Lung microvascular endothelial cell (primary cell): ENCODE measurements at places on chromosomes 12 and 14. TPM values are rescaled to one million over a fixed set of nuclear protein-coding genes. Genes with fewer than 3 reads are reported as not detected.

DNA sequence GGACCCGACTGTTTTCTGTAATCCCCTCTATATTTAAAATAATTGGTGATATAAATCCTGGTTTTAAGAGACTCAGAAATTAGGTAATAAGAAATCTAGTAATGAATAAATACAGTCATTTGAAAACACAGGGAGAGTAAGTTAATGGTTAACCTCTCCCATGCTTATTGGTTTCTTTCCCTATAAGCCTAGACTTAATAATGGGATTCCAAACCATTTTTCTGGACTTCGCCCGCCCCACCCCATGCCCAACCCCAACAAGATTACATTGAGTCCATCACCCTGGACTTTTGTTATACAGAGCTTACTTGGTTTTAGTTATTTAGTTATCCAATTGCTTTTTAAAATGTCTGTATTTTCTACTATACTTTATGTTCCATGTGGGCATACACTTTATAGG, 98.7 kb downstream of the WIF1 start:
- no peak for DNase-seq

DNA sequence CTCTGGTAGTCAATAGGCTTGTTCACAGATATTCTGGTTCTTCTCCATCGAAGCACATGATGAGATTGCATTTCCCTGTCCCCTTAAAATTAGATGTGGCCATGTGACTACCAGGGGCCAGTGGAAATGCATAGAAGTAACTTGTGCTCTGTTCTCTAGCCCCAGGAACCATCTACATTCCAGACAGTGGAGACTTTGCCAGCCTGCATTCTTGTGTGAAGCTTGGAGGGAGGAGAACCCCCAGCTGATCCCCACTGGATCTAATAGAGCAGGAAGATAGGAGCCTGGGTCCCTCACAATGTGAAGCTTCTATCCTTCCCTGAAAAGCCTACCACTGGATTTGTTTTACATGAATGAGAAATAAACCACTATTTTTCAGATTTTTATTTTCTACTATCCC, 130.1 kb downstream of the KITLG start:
- DNase-seq, result no peak

The CDCA3 gene
- total RNA-seq, result 3.4 and 8.9 TPM in 2 replicates

DNA sequence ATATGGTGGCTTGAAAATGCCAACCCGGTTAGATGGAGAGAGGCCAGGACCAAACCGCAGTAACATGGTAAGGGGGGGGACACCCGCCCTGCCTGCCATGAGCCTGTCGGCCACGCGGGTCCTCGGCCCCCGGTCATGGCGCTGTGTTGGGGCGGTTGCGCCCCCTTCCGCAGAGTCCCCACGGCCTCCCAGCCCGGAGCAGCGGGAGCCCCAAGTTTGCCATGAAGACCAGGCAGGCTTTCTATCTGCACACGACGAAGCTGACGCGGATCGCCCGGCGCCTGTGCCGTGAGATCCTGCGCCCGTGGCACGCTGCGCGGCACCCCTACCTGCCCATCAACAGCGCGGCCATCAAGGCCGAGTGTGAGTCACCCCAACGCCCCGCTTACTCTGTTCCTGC, 10.1 kb upstream of the CRIP2 start:
- no peak for DNase-seq

- DNase-seq, result peak; percentile 52
Observed at GRCh38 chr12:98403936-98404335, 111.5 kb upstream of the TMPO start.

DNA sequence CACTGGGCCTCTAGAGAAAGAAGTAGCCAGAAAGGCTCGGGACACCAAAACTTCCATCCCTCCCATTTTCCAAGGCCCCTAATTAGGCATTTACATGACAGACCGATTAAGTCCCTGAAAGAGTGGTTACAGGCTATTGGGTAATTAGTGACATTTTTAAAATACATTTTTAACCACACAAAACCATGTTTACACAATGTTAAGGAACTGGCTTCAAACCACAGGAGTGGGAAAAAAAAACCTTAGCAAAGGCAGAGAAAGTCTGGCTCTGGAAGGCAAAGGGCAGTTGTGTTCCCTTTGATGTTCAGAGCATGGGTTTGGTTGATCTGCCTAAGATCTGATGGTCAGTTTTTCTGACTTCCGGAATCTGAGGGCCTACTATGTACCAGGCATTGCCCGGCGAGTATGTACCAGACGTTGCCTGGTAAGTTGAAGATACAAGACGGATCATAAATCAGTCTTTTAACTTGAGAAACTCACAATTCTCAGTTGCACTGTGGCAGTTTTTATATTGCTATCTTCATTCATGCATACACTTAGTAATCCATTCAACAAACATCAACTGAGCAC, 576.5 kb downstream of the MED13L start:
- DNase-seq, result no peak

DNA sequence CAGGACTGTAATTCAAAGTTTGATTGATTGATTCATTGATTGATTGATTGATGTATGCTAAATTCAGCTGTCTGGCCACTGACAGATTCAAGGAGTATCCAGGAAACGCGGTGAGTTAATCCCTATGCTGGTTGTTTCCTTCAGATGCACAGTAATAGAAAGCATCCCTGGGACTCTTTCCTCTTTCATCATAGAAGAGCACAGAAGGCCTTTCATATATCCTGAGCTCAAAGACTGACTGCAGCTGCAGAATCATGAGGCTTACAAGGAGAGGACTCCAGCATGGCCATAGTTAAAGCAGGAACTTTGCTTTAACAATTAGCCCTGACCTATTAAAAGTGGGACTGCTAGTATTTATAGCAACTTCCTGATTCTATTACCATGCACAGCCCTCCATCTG, 187.7 kb upstream of the TMTC1 start:
- DNase-seq, result no peak

GRCh38 chr12:65798918-65799317, 25.4 kb upstream of the HMGA2 start:
- DNase-seq, result no peak

The MEG3 gene
- total RNA-seq, result 0.99 and 4.8 TPM in 2 replicates

DNA sequence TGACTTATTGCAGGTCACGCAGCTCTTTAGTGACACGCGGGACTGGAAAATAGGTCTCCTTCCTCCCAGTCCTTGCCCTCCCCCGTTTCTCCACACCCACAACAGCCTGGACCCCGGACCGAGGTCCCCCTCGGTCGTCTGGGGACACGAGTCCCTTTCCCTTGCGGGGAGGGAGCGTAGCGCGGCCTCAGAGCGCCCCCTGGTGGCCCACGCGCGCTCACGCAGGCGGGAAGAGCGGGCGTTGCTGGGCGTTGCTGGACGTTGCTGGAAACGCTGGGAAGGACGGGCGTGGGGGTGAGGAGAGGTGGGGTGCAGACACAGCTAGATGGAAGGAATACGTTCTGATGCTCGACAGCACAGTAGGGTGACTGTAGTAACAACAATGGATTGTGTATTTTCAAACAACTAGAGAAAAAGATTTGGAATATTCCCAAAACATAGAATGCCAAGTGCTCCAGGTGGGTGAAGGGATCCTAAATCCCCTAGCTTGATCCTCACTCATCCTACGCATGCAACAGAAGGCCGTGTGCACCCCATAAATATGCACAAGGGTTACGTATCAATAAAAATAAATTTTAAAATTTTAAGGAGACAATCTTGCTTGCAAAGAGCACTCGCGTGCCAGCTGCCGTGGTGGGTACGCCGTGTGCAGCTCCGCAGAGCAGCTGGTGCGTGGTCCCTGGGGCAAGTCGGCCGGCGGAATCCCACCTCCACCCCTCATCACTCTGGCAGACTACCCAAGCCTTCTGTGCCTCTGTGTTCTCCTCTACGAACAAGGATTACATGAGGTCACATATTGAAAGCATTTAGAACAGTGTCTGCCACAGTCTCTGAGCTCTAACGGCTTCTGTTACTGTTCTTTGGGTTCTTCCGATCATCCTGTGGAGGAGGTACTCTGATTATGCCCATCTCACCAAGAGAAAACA, 87.4 kb downstream of the B4GALNT3 start:
- DNase-seq, result peak; percentile 65

The LUM gene
- not detected in 2 replicates for total RNA-seq

- DNase-seq, result no peak
Observed at GRCh38 chr12:131124487-131125280, 171.0 kb downstream of the ADGRD1 start.

The ADAMTS20 gene
- not detected in 2 replicates for total RNA-seq

GRCh38 chr14:33484264-33484663, 466.6 kb downstream of the EGLN3 start:
- peak; percentile 33 for DNase-seq

DNA sequence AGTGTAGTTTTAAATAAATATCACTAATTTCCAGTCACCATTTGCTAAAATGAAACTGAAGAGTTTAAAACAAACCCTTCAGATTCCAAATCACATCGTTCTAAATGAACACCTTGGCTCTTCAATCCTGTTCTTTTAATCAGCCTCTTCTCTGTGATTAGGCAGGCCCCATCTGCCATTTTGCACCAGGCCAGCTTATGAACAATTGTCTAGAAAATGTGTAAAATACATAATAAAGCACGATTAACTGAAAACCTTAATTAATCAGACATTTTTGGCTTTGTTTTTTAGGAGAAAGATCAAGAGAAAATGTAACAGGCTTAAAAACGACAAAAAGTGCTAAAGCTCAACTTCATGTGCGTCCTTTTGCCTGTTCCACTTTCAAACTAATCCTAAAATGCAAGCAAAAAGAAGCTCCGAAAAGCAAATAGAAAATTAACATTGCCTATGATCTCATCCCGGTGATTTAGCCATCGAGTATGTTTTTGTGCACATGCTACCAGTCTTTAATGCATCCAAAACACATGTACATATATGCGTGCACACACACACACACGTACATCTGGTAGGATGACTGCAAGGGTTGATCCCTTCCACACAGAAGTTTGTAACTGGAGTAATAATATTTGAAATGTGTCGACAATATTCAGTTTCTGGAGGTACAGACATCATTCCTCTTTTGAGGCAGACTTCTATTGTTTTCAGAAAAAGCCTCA, 288.6 kb downstream of the FOXN3 start:
- no peak for DNase-seq

GRCh38 chr14:100785338-100785615, 40.6 kb upstream of the MEG3 start:
- DNase-seq, result no peak

GRCh38 chr12:124765581-124766489, 97.8 kb downstream of the SCARB1 start:
- no peak for DNase-seq

- peak; percentile 19 for DNase-seq
Observed at GRCh38 chr12:102462795-102463465, 17.4 kb downstream of the IGF1 start.
